Tongue (tissue), 3 donors: ENCODE measurements at places on chromosomes 1 and 21.

GRCh38 chr1:209899948-209900347 is 38.1 kb upstream of the SYT14 start:
- DNase-seq, result no peak

DNA sequence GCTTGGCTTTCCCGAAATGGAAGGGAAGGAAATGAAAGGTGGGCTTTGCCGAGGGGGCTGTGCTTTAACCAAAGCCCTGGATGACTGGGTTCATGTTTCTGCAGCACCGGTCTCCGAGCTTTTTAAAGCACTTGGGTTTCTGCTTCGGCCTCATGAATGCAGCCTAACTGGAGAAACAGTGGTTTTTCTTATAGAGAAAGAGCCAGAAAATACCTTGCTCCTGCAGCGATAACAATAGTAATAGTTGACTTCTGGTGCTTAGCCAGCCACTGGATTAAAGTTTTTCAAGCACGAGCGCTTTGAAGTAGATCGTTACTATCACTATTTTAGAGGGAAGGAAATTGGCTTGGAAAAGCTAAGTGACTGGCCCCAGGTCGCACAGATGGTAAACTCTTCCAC is 500 bp upstream of the DOCK7 start:
- DNase-seq, result no peak

GRCh38 chr1:178066908-178067614 is 26.8 kb upstream of the RASAL2 start:
- no peak for DNase-seq

DNA sequence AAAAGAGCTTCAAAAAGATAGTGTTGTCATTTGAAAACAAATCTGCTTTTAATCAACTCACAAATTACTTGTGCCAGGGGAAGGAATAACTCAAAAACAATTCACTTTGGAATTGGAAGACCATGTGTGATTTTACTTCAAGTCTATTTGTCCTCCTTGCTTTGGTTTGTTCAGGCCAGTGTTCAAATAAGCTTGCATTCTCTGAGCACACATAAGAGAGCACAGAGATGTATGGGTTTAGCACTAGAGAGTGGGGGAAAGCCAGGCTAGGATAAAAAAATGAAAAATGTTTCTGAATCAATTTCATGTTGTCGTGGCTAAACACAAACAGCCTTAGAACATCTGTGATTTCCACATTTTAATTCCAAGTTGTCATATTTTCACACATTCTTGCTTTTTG is 325.7 kb upstream of the LYPLAL1 start:
- peak; percentile 56 for DNase-seq

- no peak for DNase-seq
These were observed 846.2 kb downstream of the ADGRL2 start for GRCh38 chr1:82646888-82647287.

- DNase-seq, result no peak
These were observed 301.9 kb upstream of the RUNX1 start for GRCh38 chr21:35350965-35351364.

- DNase-seq, result peak; percentile 90
These were observed 149.0 kb downstream of the IGSF21 start for GRCh38 chr1:18256282-18257235.

DNA sequence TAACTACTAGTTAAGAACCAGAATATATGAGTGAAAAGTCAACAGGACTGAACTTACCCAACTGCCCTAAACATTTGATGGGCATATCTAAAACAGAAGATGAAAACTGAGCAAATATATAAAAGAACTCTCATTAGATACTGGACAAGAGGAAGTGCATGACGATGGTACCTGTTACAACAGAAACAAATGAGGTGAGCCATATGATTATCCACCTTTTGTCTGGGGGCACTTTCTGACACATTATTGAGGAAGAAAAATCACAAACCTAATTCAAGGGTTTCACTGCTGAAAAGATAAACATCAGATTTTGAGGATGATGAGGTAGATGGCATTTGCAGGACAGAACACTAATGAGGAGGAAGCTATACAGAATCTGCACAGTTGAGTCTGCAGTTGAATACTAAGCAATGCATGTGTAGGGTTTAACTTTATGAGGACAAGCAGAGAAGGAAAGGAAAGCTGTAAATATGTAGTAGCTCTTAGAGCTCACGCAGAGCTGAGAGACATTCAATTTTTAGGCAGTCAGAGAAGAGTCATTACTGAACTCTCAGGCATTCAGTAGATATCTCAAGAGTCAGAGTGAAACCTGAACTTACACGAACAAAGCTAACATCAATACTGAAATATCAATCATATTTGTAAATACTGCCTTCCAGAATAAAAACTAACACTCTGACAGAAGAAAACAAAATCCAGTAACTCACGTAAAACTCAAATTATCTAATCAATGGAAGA is 262.1 kb downstream of the AKT3 start:
- no peak for DNase-seq

GRCh38 chr1:162873671-162874666 is 13.0 kb upstream of the CCDC190 start:
- DNase-seq, result no peak
